ENCODE measurements at places on chromosomes 4 and X.

DNA sequence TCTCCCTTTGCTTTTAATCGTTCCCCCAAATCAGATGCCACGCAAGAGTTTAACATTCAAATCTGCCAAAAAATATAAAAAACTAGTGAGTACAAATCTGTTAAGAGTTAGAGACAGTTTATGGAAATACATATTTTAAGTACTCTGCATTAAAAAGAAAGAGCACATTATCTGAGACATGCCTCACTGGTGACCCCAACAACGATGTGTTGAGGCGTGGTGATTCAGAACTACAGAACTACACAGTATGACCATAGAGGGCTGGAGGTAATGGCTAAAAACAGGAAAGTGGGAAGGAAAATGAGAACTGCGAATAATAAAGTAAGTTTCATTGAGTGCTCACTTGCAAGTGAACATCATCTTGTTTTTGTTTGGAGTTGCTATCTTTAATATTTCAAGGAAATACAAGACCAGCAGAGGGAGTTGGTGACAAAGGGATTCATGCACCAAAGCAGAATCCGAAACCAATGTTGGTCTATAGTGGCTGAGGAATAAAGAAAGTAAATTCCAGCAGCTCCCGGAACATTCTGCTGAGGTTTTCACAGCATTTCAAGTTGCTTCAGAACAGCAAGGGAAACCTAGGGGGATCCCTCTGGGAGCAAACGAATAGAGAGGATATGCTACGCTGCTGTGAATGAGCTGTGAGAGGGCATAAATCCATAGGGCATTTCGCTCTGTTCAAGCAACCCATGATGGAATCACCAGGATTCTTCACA lies 92.2 kb downstream of the DCHS2 start:
- no peak for DNase-seq

DNA sequence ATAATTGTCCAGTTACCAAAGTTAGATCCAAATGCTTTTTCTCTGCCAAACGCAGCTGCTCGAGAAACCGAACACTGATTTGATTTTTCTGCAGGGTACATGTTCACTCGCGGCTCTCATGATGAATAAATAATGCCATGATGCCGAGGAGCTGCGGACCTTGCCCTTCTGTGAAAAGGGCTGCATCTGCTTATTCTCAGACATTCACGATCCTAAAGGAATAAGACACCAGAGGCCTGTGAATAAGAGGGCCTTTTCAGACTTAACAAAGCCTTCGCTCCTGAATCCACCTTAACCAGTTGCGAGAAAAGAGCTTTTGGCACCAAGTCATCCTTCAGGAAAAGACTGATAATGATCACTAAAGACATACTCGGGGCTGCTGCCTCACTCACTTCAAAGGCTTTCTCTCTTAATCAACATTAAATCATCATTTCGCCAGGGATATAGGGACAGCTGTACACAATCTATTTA lies 147.5 kb downstream of the FBXO8 start:
- no peak for DNase-seq

- no peak for DNase-seq
Measured at GRCh38 chr4:18041114-18041513, 19.6 kb upstream of the LCORL start.

DNA sequence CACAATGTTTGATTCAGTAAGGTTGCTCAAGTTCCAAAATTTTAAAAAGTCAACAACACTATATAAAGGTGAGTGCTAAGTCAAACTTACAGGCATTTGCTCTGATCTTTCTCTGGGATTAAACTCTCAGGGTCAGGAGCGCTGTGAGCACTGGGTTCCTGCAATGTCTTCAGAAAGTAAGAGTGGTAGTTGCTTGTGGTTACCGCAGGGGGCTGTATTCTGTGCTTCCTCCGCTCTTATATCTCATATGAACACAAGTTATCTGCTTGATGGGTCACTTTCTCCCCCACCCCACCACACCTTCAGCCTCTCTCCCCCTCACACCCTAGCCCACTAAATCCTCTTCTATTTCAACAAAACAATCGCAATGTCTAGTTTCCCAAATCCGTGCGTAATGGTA lies 116.4 kb upstream of the IGSF1 start:
- DNase-seq, result no peak

DNA sequence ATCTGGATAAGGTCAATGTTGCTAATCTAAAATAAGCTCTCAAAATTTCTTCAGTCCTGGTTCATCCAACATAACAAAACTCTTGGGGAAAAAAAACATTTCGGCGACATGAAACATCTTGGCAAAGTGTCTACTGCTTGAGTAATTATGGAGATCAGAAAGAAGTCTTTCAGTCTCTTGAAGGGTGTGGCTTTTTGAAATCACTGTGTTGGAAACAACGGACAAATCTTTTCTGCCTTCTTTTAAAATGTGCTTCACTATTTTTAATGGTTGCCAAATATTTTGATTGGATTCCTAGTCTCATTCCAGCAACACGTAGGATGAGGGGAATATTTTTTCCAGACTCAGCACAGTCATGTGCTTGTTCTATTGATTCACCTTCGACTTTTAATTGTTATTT lies 138.6 kb downstream of the KLHL8 start:
- no peak for DNase-seq

DNA sequence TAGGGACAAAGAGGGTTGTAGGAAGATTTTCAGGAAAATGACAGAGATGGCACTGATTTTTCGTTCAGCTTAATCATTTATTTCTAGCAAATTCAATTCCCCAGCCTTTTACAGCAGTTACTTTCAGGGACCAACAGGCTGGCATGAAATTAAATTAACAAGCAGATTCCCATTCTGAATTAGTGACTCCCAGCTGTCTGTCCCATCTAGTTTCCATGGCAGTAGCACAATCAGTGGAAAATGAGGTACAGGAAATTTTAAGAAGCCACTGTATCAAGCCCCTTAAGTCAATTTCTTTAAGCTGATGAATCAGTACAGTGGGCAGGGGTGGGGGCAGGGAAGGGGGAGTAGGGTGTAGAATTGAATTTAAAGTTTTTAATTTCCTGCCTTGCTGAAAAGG lies 121.1 kb upstream of the TEX13C start:
- DNase-seq, result no peak

- no peak for DNase-seq
Measured at GRCh38 chr4:3267576-3268394, 18.8 kb downstream of the MSANTD1 start.

DNA sequence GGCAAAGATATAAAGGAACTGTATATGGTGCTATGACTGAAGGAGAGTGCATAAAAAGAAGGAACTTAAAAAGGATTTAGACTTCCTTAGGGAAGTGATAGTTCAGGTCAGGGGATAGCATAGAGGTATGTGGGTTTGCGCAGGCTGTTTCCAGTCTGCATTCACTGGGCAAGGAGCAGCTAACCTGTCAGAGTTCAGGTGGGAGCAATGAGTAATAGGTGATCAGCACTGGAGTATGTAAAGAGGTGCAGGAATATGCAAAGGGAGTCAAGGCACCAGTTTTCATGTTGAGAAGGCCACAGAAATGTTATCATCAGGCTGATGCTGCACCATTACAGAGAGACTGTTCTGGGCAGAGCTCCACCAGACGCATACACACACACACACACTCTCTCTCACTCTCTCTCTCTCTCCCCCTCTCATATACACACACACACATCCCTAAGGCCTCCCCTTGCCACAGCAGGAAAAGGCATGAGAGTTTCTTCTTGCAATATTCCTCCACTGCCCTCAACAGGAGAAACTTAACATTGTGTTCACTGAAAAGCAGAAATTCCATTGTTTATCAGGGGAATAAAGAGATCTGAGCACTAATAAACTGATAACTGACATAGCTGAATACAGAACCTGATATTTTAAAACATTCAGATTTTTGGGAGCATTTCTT lies 256.4 kb upstream of the GRID2 start:
- no peak for DNase-seq
